ENCODE measurements at places on chromosomes 5 and 9. TPM values are rescaled to one million over a fixed set of nuclear protein-coding genes. Genes with fewer than 3 reads are reported as not detected.

DNA sequence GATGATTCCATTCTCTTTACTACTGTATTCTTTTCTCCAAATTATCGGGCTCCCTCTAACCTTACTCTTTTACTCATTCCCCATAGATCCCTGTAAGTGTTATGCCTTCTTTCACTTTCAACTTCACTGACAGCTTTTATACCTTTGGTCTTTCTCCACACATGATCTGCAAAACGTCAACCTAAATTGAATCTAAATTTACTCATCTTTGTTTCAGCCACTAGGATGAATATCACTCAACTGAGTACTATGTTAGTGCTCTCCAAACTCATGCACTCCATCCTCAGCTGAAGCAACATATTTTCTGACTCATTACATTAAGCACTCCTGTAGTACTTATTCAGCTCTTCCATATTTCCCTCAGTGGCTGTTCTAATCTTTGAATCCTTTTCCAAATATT lies 133.4 kb downstream of the ADAMTS19 start:
- no peak for DNase-seq
- no peaks in the 10 kb centered on the region for H3K4me1 ChIP-seq
- H3K36me3 ChIP-seq = no peaks in the 10 kb centered on the region
- no peak overlapping the region for H3K4me3 ChIP-seq
- no peak overlapping the region for H3K27ac ChIP-seq

DNA sequence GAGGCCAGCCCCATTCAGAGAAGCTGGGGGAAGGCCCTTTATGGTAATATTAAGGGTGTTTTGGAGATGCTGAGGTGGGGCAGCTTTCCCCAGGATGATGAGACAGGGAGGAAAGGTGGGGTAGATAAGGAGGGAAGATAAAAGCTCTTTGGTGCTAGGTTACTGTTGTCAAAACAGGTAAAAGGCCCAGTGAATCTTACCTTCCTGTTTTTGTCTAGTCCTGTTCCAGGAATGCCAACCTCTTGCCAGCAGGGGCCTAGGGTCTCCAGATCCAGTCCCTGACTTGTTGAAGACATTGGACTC lies 797 bp upstream of the CCL27 start:
- no peaks in the 10 kb centered on the region for H3K27me3 ChIP-seq
- no peak overlapping the region for H3K4me3 ChIP-seq
- peaks cover 14% of the 10 kb centered on the region for H3K4me1 ChIP-seq

GRCh38 chr9:34513567-34514214 lies 9.1 kb downstream of the ENHO start:
- H3K4me3 ChIP-seq = no peak overlapping the region
- no peak for DNase-seq
- H3K36me3 ChIP-seq = no peaks in the 10 kb centered on the region
- no peak overlapping the region for H3K27ac ChIP-seq

The ANKDD1B gene
- not detected for total RNA-seq

The LOX gene
- total RNA-seq = 48.1 TPM

The ORM2 gene
- total RNA-seq = 0.64 TPM

- H3K27me3 ChIP-seq = no peaks in the 10 kb centered on the region
- DNase-seq = no peak
- H3K4me3 ChIP-seq = no peak overlapping the region
- H3K4me1 ChIP-seq = no peaks in the 10 kb centered on the region
- no peaks in the 10 kb centered on the region for H3K36me3 ChIP-seq
Measured at GRCh38 chr5:18305288-18305924, 671.1 kb downstream of the TAF11L14 start.

GRCh38 chr5:28903643-28904042 lies 1865.3 kb upstream of the CDH9 start:
- H3K4me1 ChIP-seq = no peaks in the 10 kb centered on the region
- DNase-seq = no peak
- H3K27me3 ChIP-seq = no peaks in the 10 kb centered on the region
- H3K27ac ChIP-seq = no peak overlapping the region
- H3K36me3 ChIP-seq = no peaks in the 10 kb centered on the region

DNA sequence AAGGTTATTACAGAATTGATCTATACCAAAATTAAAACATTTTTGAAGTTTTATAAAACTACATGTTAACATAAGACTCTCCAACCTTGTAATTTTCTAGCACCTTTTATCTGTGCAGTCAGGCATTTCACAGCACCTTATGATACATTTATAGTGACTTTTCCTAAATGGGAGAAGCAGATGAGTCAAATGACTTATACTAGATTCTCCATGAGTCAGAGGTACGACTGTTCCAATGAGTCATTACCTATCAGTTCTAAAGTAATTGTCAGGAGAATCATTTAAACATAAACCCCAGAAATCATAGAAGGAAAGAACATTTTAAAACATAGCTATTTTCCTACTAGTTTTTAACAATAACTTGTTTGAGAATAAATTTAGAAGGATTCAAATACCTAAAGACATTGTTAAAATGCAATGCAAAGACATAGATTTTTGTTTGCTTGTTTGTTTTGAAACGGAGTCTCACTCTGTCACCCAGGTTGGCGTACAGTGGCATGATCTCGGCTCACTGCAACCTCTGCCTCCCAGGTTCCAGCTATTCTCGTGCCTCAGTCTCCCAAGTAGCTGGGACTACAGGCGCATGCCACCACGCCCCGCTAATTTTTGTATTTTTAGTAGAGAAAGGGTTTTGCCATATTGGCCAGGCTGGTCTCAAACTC lies 34.7 kb upstream of the DMXL1 start:
- no peaks in the 10 kb centered on the region for H3K36me3 ChIP-seq
- no peaks in the 10 kb centered on the region for H3K27me3 ChIP-seq
- no peak for DNase-seq
- no peak overlapping the region for H3K4me3 ChIP-seq

DNA sequence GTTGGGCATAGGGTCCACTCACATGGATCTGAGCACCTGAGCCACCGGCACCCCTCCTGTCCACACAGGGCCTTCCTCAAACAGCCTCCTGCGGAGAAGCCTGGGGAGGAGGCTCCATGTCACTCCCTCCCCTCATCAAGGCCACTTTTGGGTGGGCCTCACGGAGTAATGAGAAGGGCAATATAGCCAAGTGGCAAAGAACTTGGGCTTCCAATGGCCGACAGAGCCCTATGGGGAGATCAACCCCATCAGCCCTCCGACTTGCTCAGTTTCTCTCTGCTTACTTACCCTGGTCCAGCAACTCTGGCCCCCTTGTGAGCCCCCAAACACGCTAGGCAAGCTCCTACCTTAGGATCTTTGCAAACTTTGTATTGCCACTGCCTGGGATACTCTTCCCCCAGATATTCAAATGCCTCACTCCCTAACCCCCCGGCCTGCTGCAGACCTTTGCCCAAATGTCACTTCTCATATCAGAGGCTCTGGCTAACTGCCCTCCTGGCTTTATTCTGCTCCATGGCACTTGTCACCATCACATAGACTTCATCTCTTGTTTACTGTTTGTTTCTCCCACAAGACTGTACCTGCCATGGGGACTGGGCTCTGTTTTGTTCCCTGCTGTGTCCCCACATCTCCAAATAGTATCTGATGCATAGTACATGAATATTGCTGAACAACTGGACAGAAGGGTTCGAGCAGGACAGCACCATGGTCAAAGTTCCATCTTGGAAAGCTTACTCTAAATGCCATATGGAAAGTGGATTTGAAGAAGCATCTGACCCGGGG lies 220.8 kb downstream of the FSTL4 start:
- no peak for DNase-seq
- H3K4me3 ChIP-seq = no peak overlapping the region
- no peaks in the 10 kb centered on the region for H3K36me3 ChIP-seq
- no peaks in the 10 kb centered on the region for H3K27me3 ChIP-seq
- no peaks in the 10 kb centered on the region for H3K4me1 ChIP-seq
- H3K27ac ChIP-seq = no peak overlapping the region

- H3K36me3 ChIP-seq = peaks cover 49% of the 10 kb centered on the region
- DNase-seq = no peak
- H3K27ac ChIP-seq = no peak overlapping the region
- peaks cover 2% of the 10 kb centered on the region for H3K4me1 ChIP-seq
- no peak overlapping the region for H3K4me3 ChIP-seq
Measured at GRCh38 chr9:120779227-120779626, 14.0 kb downstream of the FBXW2 start.

GRCh38 chr5:31396611-31397295 lies 135.1 kb downstream of the DROSHA start:
- H3K36me3 ChIP-seq = peaks cover 11% of the 10 kb centered on the region
- H3K27me3 ChIP-seq = no peaks in the 10 kb centered on the region
- H3K4me1 ChIP-seq = no peaks in the 10 kb centered on the region
- no peak overlapping the region for H3K27ac ChIP-seq

The AQP3 gene
- 12.7 TPM for total RNA-seq

DNA sequence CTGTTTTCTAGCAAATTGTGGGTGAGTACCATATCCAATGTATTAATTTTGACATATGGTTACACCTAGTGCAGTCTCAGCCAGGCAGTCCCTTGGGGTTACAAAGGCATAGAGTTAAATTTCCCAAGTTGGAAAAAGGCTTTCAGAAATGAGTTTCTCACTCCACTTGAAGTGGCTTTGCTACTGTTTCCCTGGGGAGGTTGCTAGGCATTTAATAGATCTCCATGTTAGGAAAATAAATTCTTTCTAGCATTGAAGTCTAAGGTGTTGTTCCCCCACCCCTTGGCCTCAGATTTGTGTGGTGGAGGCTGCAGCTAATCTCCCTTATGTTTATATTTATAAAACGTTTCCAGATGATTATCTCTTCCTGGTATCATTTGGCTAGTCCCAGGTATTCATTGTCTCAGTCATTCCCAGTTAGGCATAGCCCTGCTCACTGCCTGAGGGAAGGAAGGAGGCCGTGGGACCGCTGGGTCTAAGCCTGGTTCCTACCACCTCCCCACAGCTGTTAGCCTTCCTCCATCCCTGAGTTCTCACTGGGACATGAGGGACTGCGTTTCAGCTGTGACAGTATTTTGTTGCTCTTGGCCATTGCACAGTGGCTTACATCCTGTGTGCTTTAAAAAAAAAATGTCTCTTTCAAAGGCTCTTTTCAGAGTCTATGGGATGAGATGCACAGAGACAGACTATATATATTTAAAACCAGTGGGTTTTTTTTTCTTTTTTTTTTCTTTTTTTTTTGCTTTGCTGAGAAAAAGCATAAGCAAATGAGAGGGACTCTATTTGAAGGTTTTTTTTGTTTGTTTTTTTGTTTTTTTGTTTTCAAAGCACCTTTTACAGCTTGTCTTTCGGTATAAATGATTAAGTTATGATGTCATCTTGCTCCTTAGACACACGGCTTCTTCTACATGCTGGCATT lies 121.5 kb downstream of the MAST4 start:
- no peaks in the 10 kb centered on the region for H3K4me1 ChIP-seq
- H3K36me3 ChIP-seq = no peaks in the 10 kb centered on the region
- H3K27ac ChIP-seq = no peak overlapping the region
- DNase-seq = no peak

The APBA1 gene
- 8.7 TPM for total RNA-seq

DNA sequence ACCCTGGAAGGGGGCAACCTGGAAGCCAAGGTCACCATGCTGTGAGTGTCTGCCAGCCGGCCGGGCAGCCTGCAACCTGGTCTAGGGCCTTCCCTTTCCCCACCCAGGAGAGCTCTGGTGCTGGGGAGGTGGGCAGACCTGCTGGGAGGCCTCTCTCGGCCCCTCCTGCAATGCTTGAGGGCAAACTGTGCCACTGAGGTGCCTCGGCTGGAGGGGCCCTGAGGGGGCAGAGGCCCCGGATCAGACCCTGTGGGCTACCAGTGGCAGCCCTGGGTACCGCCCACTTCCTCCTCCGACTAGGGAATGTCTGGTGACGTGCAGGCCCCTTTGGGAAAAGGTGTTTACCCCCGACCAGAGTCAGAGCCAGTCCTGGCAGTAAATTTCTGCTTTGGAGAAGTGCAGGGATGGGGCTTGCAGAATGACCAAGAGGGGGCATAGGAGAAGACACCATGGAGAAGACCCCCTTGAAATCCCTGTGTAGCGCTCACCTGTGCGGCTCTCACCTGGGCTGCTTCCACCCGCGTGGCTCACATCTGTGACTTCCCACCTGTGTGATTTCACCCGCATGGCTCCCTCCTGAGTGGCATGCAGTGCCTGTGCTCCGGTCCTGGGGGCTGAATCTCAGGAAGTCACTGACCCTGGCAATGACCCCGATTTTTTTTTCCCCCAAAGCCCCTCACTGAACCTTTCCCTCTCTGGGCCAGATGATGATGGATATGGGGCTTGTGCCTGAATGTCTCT lies 1.1 kb downstream of the LCN1 start:
- peak; percentile 58 for DNase-seq
- no peaks in the 10 kb centered on the region for H3K36me3 ChIP-seq
- H3K4me3 ChIP-seq = no peak overlapping the region
